ENCODE measurements at places on chromosomes 1 and 21.

- no peak for DNase-seq
Observed at GRCh38 chr1:197486946-197487345, 218.9 kb downstream of the CRB1 start.

DNA sequence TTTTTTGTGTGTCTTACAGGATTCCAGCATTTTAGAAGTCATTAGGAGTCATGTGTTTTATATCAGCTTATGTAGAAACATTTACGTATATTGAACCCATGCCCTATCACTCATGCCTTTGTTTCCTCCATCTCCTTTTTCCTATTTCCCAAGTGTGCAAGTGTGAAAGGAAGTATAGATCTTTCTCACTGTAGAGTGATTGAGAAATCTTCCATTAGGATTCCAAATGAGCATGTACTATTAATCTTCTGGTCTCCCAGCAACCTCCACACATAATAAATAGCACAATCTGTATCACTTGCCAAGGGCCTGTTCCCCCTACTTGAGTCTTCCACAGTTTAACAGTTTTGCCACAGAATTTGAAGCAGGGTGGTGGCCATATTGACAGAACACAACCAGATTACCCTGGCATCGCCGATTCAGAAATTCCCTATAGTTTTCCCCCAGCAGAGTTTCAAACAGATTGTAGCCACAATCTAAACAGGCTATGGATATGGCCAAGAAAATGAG lies 1052.8 kb downstream of the TTLL7 start:
- no peak for DNase-seq

- DNase-seq = no peak
Observed at GRCh38 chr1:233027046-233027445, 76.6 kb downstream of the NTPCR start.

GRCh38 chr1:7229696-7230631 lies 444.7 kb downstream of the CAMTA1 start:
- no peak for DNase-seq

GRCh38 chr21:42406201-42406621 lies 2.5 kb downstream of the UBASH3A start:
- DNase-seq = peak; percentile 60

DNA sequence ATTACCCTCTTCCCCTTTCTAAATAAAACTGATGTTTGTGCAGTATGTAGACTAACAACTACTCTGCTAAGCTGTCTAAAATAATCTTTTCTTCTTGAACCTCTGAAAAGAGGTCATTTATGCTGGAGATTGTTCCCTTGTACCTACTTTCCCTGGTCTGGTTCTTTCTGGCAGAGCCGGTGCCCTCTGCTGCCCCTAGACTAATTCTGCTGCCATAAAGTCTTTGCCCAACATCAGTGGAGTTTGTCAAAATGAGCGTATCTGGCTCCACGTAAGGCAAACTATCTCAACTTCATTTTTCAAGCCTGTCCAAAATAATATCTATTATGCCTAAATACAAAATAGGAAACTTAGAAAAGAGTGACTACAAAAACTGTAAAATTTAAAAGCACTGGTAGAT lies 30.9 kb upstream of the ANGPTL7 start:
- DNase-seq = no peak

GRCh38 chr1:201448990-201449389 lies 20.0 kb downstream of the PHLDA3 start:
- DNase-seq = no peak

GRCh38 chr1:238474263-238474662 lies 583.5 kb upstream of the ZP4 start:
- no peak for DNase-seq

DNA sequence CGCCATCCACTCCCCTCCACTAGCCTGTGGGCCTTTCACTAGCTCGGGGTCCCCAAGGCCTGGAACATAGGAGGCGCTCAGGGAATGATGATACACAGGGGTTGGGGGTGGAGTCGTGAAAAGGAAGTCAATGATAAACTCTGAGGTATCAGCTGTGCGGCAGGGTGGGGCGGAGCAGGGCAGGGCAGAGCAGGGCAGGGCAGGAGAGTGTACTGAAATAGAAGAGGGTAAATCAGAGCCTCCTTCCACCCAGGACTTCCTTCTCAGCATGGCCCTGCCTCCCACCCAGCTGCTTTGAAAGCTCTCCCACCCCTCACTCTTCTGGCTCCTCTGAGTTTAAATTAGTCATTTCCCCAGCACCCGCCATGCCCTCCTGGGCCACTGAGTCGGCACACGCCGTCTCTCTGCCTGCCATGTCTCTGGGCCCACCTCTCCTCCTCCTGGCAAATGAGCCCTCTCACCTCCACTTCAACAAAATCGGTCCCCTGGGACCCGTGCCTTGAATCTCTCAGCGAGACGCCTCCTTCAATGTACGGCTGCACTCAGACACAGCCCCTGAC lies 16.9 kb downstream of the CAPZB start:
- DNase-seq = peak; percentile 86

GRCh38 chr1:57232500-57232899 lies 191.4 kb downstream of the DAB1 start:
- DNase-seq = no peak

DNA sequence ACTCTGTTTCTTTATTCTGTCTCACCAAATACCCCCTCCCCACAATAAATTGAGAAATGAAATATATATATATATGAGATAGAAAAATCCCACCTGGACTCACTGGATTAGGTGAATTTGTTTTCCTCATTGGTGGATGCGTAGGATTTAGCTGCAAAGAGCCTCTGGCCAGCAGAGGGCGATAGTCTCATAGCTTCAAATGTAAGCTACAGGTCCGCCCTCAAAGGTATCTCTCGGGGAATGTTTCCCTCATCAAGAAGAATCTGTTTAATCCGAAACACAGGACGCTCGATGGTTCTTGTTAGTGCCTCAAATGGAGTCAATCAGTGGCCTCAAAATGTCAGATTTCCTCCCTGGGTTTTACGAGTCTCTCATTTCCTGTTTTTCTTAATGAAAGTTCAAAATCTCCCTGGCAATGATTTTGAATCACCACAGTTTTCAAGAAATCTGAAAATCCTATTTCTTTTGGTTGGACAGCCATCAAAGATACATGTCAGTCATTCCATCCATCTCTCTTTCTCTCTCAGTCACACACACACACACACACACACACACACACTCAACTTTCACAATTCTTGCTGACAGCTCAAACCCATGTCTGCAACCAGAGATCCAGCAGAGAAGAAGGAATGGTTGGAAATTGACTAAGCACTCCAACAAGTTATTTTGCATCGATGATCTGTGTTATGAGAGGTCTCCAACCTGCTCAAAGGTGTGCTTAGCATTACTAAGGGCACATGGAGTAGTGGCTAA lies 13.9 kb upstream of the CAMK1G start:
- peak; percentile 61 for DNase-seq

DNA sequence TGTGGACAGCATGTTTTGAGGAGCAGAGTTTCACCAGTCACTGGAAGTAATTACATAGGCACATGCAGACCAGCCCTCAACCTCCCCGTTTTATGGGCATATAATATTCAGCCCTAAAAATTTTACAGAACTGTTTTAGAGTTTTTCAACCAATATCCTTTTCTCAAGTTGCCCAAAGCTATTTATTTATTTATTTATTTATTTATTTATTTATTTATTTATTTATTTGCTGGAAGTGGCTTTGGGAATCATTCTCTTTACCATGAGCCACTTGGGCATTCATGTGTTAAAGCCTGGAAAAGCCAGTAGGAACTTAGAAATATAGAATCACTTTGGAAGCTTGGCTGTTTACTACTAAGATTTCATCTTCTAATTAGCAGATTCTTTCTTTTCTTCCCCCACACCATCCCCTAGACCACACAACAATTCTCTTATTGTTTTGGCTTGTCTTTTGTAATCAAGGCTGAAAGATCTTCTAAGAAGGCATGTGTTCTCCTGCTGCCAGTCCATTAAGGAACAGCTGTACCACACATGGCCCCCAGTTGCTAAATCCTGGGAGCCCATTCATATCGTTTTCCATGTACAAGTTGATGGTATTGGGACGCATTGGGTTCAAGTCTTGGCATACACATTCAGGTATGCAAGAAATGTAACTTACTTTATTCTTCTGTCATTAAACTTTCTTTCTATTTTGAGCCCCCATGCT lies 220.0 kb downstream of the PAPPA2 start:
- DNase-seq = no peak

DNA sequence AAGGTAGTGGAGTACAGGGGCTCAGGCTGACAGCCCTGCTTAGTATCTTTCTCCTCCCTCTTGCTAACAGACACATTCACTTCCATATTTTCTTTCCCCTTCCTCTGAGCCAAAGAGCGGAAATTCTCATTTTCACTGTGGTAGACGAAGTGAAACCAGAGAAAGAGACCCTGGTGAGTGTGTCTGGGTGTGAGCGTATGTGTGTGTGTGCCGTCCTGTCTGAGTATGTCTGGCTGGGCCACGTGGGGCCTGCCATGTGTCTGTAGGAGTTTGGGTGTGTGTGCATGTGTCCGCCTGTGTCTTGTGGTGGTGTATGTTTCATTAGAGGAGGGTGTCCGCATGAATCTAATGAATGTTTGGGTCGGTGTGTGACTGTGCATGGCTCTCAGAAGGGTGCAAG lies 1.7 kb downstream of the COL8A2 start:
- no peak for DNase-seq

DNA sequence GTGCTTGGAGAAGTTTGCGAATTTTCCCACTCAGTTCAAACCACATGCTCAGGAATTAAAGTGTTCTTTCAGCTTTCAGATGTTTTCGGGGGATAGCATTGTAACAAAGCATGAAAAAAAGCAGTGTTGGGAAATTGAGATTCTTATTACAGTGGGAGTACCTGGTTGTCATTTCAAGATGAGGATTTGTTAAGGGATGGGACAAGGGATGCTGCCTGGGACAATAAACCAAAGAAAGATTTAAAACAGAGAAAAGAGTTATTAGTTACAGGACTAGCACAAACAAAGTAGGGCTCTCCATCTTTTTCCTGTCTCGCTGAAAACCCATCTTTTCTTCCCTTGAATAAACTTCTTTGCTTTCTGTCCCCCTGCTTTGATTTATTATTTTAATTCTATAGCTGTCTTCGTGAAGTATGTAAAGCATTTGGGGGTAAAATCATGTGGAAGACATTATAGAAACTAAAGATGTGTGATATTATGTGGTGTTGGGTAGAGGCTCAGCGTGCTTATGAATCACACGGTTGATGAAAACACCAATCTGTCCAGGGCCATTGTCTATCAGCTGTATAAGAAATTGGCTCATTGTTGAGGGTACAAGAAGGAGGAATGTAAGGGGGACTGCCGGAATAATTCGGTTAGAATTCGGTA lies 277.6 kb downstream of the KIF26B start:
- no peak for DNase-seq

DNA sequence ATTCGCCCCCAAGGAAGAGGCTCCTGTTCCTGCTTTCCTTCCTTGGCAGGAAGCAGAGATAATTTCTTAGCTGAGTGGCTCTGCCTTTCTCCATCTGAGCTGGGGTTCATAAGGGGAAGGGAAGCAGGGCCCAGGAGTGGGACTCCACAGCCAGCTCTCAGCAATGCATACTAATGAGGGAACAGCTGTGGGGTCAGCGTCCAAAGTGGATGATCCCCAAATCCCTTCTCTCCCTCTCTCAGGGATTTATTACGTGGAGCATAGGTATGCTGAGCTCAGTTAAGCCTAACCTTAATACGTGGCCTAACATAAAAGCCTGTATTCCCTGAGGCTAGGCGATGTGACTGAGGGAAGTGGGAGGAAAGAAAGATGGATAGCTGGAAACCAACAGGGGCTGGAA lies 87.3 kb upstream of the CTTNBP2NL start:
- no peak for DNase-seq

GRCh38 chr1:234561319-234561718 lies 48.7 kb downstream of the IRF2BP2 start:
- DNase-seq = no peak

DNA sequence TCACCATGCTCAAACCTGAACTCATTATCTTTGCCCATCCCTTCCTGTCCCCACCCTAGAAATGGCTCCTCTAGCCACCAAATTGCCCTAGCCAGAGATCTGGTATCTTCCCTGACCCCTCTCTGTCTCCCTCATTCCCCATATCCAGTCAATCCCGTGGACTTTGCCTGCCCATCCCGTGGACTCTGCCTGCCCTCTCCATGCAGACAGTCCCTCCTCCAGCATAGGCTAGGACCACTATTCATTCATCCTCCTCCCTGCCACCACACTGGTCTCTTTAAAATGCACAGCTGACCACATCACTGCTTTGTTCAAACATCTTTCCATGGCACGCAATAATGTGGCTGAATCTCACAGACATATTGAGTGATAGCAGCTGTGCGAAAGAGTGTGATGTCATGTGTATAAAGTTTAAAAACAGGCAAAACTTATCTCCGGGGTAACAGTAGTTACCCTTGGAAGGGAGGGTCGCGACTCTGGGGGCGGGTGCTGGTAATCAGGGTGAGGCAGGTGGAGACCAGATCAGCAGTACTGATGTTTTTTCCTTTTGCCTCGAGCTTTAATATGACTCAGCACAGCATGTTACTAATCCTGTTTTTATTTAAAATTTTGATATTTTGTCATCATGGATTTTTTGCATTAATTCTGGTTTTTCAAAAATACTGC lies 4.8 kb upstream of the SLC2A1 start:
- DNase-seq = no peak

GRCh38 chr1:216750031-216750627 lies 26.9 kb upstream of the ESRRG start:
- DNase-seq = no peak

GRCh38 chr1:165011991-165012531 lies 344.5 kb downstream of the LMX1A start:
- DNase-seq = no peak

DNA sequence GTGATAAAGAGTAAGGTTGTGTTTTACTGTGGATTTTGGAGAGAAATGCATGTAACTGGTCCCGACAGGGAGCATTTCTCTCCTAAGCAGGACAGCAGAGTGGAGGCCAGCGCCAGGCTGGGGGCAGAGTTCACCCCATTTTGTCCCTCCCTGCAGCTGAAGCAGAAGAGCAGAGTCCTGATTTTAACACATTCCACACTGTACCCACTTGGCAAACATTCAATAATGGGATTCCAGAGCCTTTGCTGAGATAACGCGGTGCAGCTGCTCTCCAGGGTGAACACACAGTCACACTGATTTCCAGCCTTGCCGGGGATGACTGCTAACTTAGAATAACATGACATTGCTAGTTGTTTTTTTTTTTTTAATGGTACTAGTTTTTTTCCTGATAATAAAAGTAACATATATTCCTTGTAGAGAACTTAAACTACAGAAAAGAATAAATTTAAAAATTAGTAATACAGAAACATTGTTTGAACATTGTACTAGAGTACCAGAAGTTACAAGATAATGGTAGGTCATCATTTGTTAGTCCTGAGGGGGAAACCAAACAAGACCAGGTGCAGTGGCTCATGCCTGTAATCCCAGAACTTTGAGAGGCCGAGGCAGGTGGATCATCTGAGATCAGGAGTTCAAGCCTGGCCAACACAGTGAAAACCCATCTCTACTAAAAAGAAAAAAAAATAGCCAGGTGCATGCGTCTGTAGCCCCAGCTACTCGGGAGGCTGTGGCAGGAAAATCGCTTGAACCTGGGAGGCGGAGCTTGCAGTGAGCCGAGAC lies 77.2 kb downstream of the SCCPDH start:
- no peak for DNase-seq

GRCh38 chr1:60861961-60862567 lies 220.3 kb upstream of the NFIA start:
- no peak for DNase-seq

Measured in CD4-positive, alpha-beta memory T cell (primary cell).